Activated naive CD4-positive, alpha-beta T cell (primary cell): ENCODE measurements at places on chromosomes 3 and 15.

- DNase-seq = no peak
Observed at GRCh38 chr15:57150066-57150865, 226.0 kb upstream of the CGNL1 start.

DNA sequence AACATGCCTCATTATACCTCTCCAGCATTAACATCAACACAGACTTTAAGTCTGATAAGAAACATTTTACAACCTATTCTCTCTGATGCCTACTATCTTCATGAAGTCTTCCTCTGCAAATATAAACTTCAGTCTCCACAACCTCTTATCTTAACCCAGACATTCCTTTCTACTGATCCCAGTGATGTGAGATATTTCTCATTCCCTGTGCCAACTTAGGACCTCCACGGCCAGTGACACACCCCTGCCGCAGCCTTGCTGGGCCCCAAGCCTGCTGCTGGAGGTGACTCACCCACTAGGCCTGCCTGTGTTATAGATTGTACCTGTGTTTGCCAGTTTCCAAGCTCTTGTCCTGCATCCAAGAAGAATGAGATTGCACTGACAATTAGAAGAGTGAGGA lies 734.5 kb upstream of the CADM2 start:
- no peak for DNase-seq

DNA sequence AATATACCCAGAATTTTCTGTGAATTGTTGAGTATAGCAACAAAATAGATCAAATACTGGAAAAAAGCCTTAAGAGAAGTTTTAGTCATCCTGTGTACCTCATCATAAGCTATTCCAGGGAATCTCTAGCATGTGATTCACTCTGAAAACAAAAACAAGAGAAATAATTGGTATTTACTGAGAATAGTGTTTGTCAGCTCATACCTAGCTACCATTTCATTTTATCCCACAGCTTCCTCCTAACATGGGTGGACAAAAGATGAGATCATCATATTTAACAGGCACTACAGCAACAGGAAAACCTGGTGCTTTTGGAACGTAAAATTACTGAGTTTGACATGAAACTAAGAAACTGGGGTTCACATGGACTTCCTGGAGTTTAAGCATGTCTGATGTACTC lies 753.5 kb upstream of the NECTIN3 start:
- no peak for DNase-seq

GRCh38 chr3:33526787-33527186 lies 86.6 kb upstream of the UBP1 start:
- DNase-seq = no peak

DNA sequence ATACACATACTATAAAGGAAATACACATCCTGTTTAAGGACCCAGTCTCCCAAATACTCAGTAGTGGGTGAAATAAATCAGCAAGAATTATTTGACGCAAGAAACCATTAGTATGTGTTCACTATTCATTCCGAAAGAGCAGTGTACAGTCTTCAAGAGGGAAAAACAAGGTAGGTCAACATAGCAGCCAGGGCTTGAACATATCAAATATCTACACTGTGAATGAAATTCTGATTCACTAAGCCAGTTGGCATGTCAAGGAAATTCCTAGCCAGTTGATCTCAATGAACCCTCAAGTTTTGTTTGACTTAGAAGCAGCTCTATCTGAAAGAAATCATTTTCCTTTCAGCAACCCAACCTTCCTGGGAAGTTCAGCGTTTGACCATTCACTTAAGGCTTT lies 99.0 kb downstream of the CNTN3 start:
- no peak for DNase-seq

GRCh38 chr3:117427081-117427480 lies 717.5 kb downstream of the TUSC7 start:
- DNase-seq = no peak

GRCh38 chr3:128745742-128746141 lies 19.8 kb downstream of the RAB7A start:
- no peak for DNase-seq

DNA sequence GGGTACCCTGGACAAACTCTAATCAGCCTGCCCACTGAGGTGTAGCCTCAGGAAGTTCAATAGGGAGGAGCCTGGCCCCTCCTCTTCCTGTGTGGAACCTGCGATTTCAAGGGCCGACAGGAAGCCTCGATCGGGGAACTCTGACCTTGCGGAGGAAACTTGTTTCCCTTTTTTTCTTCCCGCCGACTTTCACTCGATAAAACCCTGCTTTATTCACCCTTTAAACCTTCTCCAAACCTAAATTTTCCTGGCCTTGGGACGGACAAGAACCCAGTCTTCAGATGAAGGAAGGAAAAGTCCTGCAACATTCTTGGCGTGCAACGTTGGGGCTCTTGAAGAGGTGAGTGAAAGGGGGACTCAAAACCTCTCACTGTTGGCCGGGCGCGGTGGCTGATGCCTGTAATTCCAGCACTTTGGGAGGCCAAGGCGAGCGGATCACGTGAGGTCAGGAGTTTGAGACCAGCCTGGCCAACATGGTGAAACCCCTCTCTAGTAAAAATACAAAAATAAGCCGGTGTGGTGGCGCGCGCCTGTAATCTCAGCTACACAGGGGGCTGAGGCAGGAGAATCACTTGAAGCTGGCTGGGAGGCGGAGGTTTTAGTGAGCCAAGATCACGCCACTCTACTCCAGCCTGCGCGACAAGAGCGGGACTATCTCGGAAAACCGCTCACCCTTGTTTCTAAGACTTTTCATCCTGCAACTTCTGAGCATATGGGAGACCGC lies 208.2 kb downstream of the ZNF385D start:
- DNase-seq = no peak

DNA sequence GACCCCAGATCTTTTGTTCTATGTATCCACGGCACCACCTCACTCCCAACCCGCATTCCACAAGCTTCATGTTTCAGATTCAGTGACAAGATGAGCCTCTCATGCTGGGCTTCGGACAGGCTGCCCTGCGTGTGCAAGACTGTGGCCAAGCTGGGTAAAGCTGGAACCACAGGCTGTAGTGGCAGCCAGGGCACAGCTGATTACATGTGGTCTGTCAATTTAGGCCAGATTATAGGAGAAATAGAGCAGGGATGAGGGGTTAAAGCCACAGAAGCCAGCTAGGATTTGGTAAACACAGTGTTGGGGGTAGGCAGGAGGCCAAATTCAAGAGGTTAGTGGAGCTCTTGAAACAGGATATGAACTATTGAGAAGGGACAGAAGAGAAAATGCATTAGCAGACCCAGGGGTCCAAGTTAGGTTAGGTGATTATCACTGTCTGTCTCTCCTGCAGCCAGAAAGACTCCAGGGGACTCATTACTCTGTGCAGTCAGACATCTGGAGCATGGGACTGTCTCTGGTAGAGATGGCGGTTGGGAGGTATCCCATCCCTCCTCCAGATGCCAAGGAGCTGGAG lies 12.9 kb downstream of the SNAPC5 start:
- DNase-seq = no peak

- no peak for DNase-seq
Observed at GRCh38 chr3:88188436-88188835, 38.7 kb downstream of the C3orf38 start.

DNA sequence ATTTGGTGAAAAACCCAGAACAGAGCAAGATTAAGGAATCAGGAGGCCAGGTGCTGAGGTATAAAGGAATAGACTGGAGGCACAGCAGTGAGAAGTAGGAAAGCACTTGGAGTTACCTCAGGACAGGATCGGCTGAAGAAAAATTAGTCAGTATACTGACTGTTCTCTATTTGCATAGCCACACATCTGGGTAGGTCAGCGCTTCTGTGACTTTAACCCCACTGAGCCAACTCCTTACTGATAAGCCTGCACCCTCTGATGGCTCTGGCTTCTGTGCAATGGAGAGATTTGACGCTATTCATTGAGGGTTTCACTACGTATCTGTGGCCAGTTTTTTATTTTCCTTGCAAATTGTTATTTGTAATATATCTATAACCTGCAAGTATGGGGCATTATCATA lies 22.3 kb downstream of the MECOM start:
- DNase-seq = no peak

DNA sequence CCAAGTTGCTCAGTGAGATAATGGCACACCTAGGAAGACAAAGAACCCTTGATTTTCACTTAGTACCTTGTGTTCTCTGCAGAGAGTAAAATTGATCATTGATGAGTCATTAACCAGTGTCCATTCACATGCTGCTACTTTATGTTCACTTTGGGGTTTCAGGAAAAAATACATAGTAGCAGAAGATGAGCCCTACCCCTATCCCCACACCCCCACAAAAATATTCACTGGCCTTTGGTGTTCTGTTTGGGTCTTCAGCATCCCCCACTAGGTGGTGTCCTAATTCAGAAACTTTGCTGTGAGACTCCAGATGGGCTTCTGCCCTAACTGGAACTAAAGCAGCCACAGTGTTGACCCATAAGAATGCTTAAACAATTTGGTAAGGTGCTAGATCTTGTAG lies 178.8 kb downstream of the KLHL25 start:
- no peak for DNase-seq

DNA sequence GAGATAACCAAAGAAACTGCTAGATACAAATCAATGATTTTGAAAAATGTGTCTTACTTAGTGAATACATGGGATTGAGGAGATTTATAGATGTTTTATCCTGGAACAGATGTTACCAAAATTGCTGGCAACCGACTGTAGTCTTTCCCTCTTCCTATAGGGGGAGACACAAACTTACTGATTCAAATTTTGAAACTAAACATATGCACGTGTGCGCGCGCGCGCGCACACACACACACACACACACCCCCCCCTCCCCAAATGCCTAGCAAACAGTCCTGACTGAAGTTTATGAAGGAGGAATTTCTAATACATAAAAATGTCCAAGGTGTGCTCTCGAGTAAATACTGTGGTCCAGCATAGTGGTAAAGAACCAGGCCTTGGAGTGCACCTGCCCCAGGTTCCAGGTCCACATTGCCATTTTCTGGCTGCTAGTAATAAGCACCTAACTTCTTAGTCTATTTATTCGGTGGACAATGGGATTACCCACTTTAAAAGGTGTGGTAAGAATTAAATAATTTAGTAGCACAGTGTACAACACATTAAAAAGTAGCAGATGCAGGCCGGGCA lies 18.5 kb upstream of the C3orf62 start:
- no peak for DNase-seq

DNA sequence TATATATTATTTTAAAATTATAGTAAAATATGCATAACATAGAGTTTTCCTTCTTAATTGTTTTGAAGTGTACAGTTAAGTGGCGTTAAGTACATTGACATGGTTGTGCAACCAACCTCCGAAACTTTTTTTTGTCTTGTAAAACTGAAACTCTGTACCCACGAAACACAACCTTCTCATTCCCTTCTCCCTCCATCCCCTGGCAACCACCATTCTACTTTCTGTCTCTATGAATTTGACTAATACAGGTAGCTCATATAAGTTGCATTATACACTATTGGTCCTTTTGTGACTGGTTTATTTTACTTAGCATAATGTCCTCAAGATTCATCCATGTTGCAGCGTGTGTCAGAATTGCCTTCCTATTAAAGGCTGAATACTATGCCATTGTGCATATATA lies 179.4 kb downstream of the SATB1 start:
- no peak for DNase-seq

- DNase-seq = no peak
Observed at GRCh38 chr3:4752201-4753072, 226.8 kb upstream of the BHLHE40 start.

- no peak for DNase-seq
Observed at GRCh38 chr15:84727429-84727828, 11.5 kb upstream of the SEC11A start.
